Ascending aorta (tissue), 2 donors: ENCODE measurements at places on chromosomes 4 and X. TPM values are rescaled to one million over a fixed set of nuclear protein-coding genes. Genes with fewer than 3 reads are reported as not detected.

DNA sequence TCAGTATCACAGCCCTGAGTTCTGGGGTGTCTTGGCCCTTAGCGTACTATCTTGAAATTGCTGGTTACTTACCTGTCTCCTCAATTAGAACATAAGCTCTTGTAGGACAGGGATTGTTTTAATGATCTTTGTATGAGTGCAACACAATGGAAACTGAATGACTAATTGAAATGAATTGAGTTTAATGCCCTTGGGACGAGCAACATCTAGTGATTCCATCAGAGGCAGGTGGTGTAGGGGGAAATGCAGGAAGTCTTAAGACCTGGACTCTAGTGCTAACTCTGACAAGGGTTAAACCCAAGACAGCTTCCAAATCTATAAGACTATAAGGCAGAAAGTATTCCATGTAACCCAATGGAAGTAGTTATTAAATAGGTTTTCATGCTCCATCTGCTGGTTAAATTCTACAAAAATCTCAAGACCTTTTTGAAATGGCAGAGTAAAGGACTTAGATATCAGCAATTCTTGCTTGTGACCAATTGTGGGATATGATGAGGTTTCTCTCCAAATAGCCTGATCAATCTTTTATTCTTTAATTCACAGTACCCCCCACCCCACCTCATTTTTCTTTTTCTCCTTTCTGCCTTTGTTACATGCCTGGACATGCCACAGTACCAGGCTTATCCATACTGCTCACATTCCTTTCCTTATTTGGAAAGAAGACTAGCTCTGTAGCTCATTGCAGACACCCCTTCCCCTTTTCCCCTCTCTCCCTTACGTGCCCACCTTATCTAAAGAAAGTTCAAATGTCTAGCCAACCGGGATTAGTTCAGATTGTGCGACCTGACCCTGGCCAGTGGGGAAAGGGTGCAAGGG lies 340.8 kb downstream of the PAPSS1 start:
- no peaks in the 10 kb centered on the region for H3K4me1 ChIP-seq
- no peaks in the 10 kb centered on the region for H3K36me3 ChIP-seq
- H3K27ac ChIP-seq: no peak overlapping the region
- no peak for DNase-seq
- no peak overlapping the region for H3K4me3 ChIP-seq

DNA sequence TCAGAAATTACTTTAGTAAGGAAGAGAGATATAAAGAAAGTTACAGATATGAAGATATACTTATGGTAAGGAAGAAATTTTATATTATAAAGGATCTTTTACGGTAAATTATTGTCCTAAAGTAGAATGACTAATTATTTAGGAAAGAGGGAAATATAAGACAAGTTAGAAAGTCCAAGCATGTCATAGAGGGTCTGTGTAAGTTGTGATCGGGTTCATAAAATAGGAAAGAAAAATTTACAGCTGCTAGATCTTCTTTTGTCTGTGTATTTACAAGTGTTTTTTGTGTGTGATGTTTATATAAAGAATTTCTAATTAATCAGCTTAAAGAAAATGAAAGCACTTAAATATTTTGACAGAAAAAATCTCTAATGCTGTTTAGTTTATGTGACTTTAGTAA lies 1054.9 kb upstream of the DIAPH2 start:
- H3K4me3 ChIP-seq: no peak overlapping the region
- H3K4me1 ChIP-seq: no peaks in the 10 kb centered on the region
- DNase-seq: no peak
- H3K36me3 ChIP-seq: no peaks in the 10 kb centered on the region
- H3K27me3 ChIP-seq: no peaks in the 10 kb centered on the region
- no peak overlapping the region for H3K27ac ChIP-seq

DNA sequence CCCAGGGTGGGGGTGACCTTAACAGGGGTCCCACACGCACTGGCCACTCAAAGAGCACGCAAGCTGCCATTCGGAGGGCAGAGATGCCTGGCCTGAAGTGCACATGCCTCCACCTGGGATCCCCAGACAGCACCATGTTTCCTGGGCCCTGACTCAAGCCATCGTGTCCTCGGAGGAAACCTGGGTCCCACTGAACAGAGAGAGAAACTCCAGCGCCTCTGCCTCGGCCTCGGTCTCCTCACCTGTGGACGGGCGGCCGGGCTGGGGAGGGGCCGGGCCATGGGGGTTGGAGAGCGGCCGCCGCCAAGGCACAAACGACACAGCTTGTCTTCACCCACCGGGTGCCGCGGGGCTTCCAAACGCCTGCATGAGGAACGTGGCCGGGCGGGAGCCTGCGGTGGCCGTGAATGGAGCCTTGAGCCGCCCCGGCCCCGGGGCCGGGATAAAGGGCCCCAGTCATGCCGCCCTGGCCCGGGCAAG lies 30.0 kb upstream of the FGFR3 start:
- no peaks in the 10 kb centered on the region for H3K36me3 ChIP-seq
- no peak for DNase-seq
- peaks cover 11% of the 10 kb centered on the region for H3K4me1 ChIP-seq
- peak overlapping the region; percentile 45 for H3K4me3 ChIP-seq
- H3K27ac ChIP-seq: no peak overlapping the region

- H3K4me3 ChIP-seq: peak overlapping the region; percentile 63
- DNase-seq: no peak
- H3K27ac ChIP-seq: peak overlapping the region; percentile 89
- no peaks in the 10 kb centered on the region for H3K27me3 ChIP-seq
- H3K4me1 ChIP-seq: no peaks in the 10 kb centered on the region
- H3K36me3 ChIP-seq: no peaks in the 10 kb centered on the region
Observed at GRCh38 chrX:150365051-150365989, 2.2 kb downstream of the MAMLD1 start.

DNA sequence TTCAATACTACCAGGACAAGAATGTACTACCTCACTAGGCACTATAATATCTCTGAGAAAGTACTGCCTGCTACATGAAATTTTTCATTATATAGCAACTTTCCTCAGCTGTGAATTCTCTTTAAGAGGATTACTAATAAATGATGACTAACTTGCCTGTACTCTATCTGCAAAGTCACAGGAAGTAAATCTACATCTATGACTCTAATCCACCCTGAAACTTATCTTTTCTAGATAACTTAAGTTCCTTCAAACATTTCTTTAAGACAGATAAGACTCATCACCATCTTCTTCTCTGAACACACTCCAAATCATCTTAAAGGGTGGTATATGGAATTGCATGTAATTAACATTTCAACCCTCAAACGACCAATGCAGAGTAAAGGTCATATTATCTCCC lies 28.8 kb downstream of the RPS6KA3 start:
- DNase-seq: no peak
- H3K36me3 ChIP-seq: peaks cover under 1% of the 10 kb centered on the region
- no peaks in the 10 kb centered on the region for H3K4me1 ChIP-seq
- H3K27me3 ChIP-seq: no peaks in the 10 kb centered on the region

GRCh38 chr4:156101571-156101970 lies 147.9 kb upstream of the CTSO start:
- no peak overlapping the region for H3K4me3 ChIP-seq
- no peaks in the 10 kb centered on the region for H3K36me3 ChIP-seq
- DNase-seq: no peak

- no peaks in the 10 kb centered on the region for H3K36me3 ChIP-seq
- H3K4me1 ChIP-seq: no peaks in the 10 kb centered on the region
- no peak overlapping the region for H3K4me3 ChIP-seq
Observed at GRCh38 chrX:150643271-150643670, 49.9 kb upstream of the MTMR1 start.

GRCh38 chrX:68726366-68726765 lies 78.9 kb downstream of the STARD8 start:
- H3K27ac ChIP-seq: no peak overlapping the region
- no peaks in the 10 kb centered on the region for H3K4me1 ChIP-seq
- no peaks in the 10 kb centered on the region for H3K36me3 ChIP-seq
- no peaks in the 10 kb centered on the region for H3K27me3 ChIP-seq

DNA sequence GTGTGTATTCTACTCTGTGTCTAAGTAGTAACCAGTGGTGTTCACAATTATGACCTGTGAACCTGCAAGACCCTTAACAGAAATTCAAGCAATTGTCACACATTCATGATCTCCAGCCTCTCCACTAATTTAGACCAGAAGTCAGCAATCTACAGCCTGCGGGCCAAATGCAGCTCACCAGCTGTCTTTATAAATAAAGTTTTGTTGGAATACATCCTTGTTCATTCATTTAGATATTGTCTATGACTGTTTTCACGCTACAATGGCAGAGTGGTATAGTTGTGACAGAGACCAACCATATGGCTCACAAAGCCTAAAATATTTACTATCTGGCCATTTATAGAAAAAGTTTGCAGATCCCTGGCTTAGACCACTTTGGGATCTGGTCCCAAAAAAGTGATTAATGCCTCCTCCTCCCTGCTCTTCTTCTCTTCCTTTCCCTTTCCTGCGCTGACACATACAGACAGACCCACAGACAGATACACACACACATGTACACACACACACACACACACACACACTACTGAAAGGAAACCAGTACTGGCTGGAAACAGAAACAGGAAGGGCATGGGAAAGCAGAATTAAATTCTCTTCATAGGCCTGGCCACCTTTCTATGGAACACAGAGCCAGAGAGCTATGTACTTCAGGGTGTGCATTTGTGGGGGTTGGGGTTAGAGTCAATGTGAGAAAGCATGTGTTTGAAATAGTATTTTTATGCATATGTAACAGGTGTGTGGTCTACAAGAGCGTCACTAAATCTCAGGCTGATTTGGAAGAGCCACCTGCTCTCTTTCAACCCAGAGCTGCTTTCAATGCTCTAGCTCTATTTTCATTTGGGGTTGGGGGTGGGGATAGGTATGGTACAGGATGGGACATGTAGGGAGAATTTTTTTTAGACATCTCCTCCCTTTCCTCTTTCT lies 49.7 kb upstream of the TMEM164 start:
- no peaks in the 10 kb centered on the region for H3K27me3 ChIP-seq
- H3K27ac ChIP-seq: no peak overlapping the region
- no peaks in the 10 kb centered on the region for H3K36me3 ChIP-seq
- no peak overlapping the region for H3K4me3 ChIP-seq
- no peaks in the 10 kb centered on the region for H3K4me1 ChIP-seq
- no peak for DNase-seq

- no peak overlapping the region for H3K27ac ChIP-seq
- H3K36me3 ChIP-seq: no peaks in the 10 kb centered on the region
- H3K4me1 ChIP-seq: peaks cover 2% of the 10 kb centered on the region
- H3K27me3 ChIP-seq: peaks cover 3% of the 10 kb centered on the region
- no peak overlapping the region for H3K4me3 ChIP-seq
Observed at GRCh38 chrX:68936608-68937007, 107.8 kb downstream of the EFNB1 start.

GRCh38 chr4:102580463-102580842 lies 79.3 kb downstream of the NFKB1 start:
- H3K36me3 ChIP-seq: peaks cover 77% of the 10 kb centered on the region
- H3K4me1 ChIP-seq: no peaks in the 10 kb centered on the region
- no peaks in the 10 kb centered on the region for H3K27me3 ChIP-seq
- H3K27ac ChIP-seq: no peak overlapping the region
- no peak for DNase-seq

NXF2 gene
- total RNA-seq: not detected

MAGEA10 gene
- not detected for total RNA-seq

NUDT10 gene
- total RNA-seq: not detected

CCSER1 gene
- 8.9 TPM for total RNA-seq

TMPRSS11F gene
- not detected for total RNA-seq

TENM3 gene
- total RNA-seq: 2.8 TPM
